ENCODE measurements at places on chromosomes 5 and 9. TPM values are rescaled to one million over a fixed set of nuclear protein-coding genes. Genes with fewer than 3 reads are reported as not detected.

- DNase-seq = no peak
Observed at GRCh38 chr5:44900273-44900954, 91.7 kb downstream of the MRPS30 start.

GRCh38 chr9:6152788-6153187, 62.8 kb upstream of the IL33 start:
- no peak for DNase-seq

- DNase-seq = no peak
Observed at GRCh38 chr5:78895616-78896015, 89.5 kb downstream of the ARSB start.

The FCN2 gene
- not detected for total RNA-seq

The ARL14EPL gene
- 1.0 TPM for total RNA-seq

All from CD8-positive, alpha-beta T cell (primary cell).